T-helper 2 cell (primary cell): ENCODE measurements at places on chromosomes 11 and 22.

- DNase-seq = no peak
Measured at GRCh38 chr11:86115542-86116385, 46.9 kb upstream of the PICALM start.

DNA sequence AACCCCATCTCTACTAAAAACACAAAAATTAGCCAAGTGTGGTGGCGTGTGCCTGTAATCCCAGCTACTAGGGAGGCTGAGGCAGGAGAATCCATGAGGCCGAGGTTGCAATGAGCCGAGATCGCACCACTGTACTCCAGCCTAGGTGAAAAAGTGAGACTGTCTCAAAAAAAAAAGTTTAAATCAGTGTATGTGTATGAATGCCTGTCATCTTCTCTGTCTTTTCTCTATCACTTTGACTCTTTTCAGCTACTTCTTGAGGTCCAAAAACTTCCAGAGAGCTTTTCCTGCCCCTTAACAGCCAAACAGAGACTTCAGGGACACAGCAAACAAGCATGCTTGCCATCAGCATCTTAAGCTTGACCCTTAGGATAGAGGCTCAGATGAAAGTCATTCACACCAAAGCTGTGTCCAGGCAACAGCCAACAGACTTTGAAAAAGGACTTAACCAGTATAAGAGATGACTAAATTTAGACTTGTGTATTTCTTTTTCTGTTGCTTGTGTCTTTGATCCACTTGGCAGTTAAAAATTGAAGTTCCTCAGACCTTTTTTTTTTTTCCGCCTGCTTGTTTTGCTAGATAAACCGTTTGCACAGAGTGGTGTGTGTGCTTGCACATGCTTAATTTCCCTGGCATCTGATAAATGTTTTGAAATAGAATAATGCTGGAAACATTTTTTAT, 151.9 kb downstream of the DBX1 start:
- no peak for DNase-seq

GRCh38 chr11:17991783-17992433, 20.9 kb downstream of the SERGEF start:
- DNase-seq = peak; percentile 13

DNA sequence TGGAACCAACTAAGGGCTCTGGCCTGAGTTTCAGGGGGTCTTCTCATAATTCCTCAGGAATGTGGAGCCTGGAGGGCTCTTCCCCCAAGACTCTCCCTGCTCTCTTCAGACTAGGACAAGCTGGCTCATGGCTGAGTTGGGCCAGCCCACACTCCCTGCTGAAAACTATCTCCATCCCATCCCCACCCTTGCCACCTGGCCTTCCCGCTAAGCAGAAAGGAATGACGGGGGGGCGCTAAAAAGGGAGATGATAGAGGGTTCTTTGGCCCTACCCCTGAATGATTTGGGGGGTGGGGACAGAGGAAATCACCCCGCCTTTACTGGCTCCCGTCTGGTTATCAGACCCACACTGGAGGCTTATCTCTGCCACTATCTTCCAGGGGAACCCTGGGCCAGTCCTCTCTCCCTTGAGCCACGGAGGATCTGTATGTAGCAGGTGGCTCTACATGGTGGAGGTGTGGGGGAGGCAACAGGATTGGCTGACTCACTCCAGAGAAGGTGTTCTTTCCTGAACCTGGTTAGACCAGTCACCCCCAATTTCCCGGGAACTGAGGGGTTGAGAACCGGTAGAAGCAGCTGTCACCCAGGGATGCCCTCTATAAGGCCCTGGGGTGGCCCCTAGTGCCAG, 5.7 kb downstream of the SMTN start:
- DNase-seq = no peak

DNA sequence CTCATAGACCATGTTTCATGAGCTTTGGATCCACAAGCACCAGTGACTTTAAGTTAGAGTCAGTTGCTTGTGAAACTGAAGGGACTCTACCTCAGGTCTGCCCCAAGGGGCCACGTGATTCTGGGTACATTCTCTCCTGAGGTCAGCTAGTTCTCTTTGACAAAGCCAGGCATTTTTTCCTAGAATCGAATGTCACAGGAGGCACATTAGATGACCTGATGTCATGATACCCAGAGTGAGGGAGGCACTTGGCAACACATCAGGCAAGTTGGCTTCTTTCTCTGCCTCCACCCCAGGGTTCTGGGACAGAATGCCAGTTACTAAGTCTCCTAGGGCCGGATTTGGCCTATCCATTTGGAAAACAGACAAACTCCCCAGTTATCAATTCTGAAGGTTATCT, 93.0 kb downstream of the APIP start:
- DNase-seq = no peak

DNA sequence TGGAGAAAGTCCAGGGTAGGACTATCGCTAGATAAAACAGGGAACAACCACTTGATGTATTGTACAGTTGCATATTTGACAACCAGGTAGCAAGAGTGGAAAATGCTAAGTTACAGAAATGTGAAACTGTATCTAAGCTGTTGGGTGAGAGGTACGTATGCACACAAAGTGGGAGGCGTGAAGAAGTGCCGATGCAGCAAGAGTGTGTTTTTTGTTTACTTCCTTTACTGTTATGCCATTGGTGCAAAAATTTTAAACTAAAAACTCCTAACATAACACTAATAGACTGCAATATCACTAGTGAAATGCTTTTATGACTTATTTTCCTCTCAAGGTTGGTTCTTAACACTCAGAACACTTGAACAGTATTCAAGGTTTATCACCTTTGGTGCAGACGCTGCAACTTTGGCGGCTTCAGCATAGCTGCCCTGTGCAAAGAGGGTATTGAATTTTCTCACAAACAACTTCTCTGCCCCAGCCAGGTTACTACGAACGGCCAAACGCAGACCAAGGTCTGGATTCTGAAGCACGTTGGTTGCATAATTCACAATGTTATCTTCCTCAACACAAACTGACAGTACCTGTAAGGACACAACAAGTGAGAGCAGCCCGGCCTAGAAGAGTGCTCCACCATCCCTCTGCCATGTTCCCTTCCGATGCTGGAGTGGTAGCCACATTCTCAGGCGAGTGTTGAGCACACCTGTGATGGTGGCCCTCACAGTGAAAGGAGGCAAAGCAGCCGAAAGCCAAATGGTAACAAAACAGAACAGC, 55.8 kb upstream of the SLC25A1 start:
- no peak for DNase-seq

DNA sequence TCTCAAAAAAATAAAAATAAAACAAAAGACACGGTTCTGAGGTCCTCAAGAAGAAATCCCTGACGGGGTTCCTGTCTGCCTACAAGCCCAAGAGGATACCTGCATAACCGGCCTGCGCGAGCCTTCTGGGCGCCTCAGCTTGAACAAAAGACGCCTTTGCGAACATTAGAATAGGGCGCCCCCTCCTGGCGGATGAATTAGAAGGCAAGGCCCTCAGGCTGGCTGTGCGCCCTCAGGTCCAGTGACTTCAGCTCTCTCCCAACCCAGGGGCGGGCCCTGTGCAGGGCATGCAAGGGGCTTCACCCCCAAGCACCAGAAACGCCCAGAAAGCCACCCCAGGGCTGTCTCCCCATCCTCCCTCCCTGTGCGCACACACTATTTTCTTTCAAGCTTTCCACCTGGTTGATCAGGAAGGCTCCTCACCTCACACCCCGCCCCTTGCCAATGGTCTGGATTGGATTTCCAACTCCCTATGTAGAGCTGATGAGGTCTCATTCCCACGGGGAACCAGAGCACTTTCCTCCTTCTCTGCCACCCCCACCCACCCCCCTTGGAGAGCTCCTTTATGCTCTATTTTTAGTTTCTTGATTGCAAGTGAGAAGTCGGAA, 273.3 kb downstream of the BUD13 start:
- no peak for DNase-seq

DNA sequence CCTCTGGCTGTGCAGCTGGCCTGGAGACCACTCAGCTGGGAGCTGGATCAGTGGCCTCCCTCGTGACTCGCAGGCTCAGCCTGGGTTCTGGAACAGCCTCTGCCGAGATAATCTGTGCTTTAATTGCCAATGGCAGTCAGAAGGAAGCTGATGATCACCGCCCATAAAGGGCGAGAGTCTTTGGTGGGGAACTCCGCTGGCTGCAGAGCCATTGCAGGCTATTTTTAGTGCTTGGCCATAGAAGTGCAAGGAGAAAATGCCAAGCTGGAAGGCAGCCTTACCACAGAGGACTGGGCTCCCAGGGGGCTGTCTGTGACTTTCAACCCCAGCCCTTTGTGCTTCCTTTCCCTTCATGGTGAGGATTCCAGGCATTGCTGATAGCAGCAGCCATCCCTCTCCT, 62.2 kb upstream of the TENM4 start:
- DNase-seq = no peak

DNA sequence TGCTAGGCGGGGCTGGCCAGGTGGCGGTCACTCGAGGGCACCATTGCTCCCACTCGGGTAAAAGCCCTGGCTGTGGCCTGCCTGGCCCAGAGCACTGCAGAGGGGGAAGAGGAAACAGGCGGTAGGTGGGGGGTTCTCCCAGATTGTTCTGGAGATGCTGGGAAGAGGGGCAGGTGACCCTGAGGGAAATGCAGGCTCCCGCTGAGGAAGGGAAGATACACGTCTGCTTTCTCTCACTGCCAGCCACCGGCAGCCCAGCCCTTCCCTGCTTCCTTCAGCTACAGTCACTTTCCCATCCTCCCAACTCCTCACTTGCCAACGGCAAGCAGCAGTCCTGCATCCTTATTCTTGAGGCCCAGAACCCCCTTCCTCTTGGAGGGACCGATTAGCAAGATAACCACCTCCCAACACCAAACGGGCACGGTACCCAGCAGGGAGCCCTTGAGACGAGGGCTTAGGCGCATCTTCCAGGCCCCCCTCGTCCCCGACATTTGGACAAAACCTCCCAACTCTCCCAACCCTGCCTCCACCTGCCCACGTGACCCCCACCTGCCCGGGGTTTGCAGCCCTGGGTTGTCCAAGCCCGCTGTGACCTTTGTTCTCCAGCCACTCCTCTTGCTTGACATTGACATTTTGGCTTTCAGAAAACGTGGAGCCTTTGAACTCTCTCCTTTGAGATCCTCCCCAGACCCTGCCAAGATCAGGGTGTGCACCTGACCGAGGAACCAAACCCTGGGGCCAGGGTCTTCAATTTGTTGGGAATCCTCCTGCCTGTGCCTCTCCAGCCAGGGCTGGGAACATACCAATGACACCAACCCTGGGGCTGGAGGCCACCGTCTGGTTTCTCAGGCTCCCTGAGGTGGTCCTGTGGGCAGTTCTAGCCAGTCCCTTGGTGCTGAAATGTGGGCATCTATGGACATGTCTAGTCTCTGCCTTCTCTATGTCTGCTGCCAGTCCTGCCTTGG, 48.8 kb upstream of the TTLL12 start:
- no peak for DNase-seq

DNA sequence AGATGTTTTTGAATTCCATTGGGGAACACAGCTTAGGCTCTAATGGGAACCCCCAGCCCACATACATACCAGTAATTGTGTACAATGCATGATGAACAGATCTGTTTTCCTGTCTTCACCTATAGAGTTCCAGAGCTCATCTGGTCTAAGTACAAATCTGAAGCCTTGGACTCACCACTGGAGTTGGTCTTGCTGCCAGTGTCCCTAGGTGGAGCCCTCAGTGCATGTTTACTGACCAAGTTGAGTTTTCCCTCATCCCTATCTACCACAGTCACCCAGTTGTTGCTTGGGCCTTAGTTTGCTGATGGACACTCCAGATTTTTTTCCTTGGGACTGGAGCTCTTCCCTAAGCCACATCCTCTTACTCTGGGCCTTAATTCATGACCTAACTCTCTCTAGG, 159.2 kb upstream of the DDI1 start:
- DNase-seq = no peak

DNA sequence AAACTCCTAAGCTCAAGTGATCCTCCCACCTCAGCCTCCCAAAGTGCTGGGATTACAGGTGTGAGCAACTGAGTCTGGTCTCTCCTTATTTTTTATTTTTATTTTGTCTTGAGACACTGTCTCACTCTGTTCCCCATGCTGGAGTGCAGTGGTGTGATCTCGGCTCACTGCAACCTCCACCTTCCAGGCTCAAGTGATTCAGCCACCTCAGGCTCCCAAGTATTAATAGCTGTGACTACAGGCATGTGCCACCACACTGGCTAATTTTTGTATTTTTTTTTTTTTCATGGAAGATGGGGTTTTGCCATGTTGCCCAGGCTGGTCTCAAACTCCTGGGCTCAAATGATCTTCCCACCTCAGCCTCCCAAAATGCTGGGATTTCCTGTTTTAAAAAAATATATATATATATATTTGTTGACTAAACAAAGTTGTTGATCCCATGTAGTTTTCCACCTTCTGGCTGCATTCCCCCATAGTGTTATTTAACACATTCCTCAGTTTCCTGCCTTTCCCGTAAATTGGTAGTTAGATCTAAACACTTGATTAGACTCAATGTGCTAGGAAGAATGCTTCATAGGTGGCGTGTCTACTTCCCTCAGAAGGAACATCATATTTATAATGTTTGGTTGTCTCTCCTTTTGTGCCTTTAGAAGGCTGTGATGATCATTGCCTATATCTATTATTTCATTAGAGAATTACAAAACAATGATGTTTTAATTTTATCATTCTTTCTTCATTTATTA, 38.8 kb downstream of the LRRC32 start:
- no peak for DNase-seq

GRCh38 chr11:128399251-128400121, 187.9 kb downstream of the ETS1 start:
- no peak for DNase-seq

GRCh38 chr11:119614222-119615002, 114.6 kb downstream of the NECTIN1 start:
- DNase-seq = no peak

- no peak for DNase-seq
Measured at GRCh38 chr11:116190861-116191260, 581.9 kb downstream of the BUD13 start.

- no peak for DNase-seq
Measured at GRCh38 chr11:783581-784015, 6.3 kb downstream of the CEND1 start.

GRCh38 chr11:61019037-61019831, 47.8 kb downstream of the CD6 start:
- DNase-seq = no peak

GRCh38 chr22:25404928-25405816, 159.3 kb upstream of the GRK3 start:
- peak; percentile 52 for DNase-seq

DNA sequence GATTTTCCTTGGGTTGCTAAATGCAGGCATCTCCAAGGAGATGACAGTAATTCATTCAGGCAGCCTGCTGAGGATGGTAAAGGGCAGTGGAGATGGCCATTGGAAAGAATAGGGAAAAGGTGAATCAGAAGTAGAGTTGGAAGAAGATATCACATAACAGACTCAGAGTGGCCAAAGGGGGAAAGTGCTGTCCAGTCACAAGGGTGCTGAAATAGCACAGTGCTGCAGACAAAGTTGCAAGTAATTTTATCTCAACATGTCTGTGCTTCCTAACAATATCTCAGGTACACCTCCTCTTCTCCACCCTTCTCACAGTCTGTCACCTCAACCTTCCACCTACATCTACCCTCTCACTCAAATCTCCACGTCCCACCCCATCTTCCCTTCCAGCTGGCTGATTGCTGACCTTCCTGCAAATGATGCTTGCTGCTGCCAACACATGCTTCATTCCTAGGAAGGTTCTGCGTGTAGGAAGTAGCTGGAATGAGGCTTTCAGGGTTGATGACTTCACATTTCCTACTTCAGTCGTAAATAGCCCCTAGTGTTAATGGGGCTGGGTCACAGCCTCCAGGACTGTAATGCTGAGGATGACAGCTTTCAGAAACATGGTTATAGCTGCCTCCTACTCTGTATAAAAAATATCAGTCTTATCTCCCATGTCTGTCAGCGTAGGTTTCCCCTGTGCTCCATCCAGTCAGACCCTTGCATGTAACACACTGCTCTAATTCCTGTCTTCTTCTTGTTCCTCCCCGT, 123.9 kb downstream of the CTNND1 start:
- no peak for DNase-seq
